ENCODE measurements at places on chromosomes 12 and 14. TPM values are rescaled to one million over a fixed set of nuclear protein-coding genes. Genes with fewer than 3 reads are reported as not detected.

The HOXC12 gene
- total RNA-seq: not detected

The PUS1 gene
- 21.4 TPM for total RNA-seq

The LMNTD1 gene
- not detected for total RNA-seq

The STON2 gene
- 58.0 TPM for total RNA-seq

The PLA2G1B gene
- total RNA-seq: not detected

The MIPOL1 gene
- total RNA-seq: 5.2 TPM

The FAM90A1 gene
- total RNA-seq: not detected

The ADGRD1 gene
- total RNA-seq: 7.9 TPM

The FOXG1 gene
- total RNA-seq: not detected

The DHRS2 gene
- total RNA-seq: not detected

The TRPV4 gene
- not detected for total RNA-seq

The AKAP3 gene
- total RNA-seq: 2.9 TPM

GRCh38 chr12:93608313-93608712, 35.8 kb downstream of the SOCS2 start:
- DNase-seq: no peak

- DNase-seq: no peak
These were observed 77.8 kb downstream of the DDX51 start for GRCh38 chr12:132066345-132066685.

DNA sequence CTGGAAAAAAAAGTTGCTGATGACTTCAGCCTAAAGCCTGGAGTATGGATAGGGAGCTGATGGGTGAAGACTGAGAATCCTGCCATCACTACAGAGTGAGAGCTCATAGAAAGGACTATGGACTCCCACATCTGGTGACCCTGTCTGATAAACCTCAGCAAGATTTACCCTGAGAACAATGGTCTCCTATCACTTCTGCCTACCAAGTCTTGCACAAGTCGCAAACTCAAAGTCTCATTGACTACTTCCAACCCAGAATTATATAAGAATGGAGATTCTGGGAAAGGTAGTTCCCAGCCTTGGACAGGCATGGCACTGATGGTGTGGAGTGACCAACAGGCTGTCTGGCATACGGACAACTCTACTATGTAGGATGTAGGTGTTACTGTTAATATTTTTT, 9.7 kb upstream of the MDM1 start:
- DNase-seq: no peak

DNA sequence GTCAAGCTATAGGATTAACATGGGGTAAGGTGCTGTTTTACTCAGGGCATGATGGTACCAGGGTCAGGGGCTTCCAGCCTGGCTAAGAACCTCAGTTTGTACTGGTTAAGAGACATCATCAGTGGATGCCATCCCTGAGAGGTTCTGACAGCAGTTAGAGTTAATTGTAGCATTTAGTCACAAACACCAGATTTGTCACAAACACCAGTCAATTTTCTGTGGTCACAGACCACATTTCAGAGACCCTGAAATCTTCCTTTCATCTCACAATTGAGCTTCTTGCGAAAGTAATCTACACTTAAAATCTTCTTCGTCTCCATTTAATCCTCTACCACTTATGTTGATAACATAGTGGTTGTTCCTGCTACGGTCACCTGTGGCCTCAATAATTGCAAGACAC, 143.0 kb upstream of the EGLN3 start:
- DNase-seq: no peak

- no peak for DNase-seq
These were observed 13.8 kb downstream of the VASH1 start for GRCh38 chr14:76774821-76775694.

DNA sequence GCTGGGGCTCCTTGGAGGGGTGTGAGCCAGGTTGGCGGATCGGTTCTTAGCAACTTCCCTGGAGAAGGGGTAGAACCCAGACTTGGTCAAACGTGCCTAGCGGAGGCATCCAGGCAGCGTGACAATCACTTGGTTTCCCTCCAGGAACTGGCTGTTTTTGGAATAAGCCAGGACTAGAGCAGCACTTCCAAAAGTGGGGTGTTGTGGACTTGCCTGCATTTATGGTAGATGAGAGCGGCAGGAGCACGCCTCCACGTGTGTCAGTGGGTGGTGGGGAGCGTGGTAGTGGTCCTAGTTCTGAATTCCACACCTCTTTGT, 2.8 kb downstream of the PRMT8 start:
- DNase-seq: no peak

- no peak for DNase-seq
These were observed 56.5 kb downstream of the KCNMB4 start for GRCh38 chr12:70422631-70423030.

DNA sequence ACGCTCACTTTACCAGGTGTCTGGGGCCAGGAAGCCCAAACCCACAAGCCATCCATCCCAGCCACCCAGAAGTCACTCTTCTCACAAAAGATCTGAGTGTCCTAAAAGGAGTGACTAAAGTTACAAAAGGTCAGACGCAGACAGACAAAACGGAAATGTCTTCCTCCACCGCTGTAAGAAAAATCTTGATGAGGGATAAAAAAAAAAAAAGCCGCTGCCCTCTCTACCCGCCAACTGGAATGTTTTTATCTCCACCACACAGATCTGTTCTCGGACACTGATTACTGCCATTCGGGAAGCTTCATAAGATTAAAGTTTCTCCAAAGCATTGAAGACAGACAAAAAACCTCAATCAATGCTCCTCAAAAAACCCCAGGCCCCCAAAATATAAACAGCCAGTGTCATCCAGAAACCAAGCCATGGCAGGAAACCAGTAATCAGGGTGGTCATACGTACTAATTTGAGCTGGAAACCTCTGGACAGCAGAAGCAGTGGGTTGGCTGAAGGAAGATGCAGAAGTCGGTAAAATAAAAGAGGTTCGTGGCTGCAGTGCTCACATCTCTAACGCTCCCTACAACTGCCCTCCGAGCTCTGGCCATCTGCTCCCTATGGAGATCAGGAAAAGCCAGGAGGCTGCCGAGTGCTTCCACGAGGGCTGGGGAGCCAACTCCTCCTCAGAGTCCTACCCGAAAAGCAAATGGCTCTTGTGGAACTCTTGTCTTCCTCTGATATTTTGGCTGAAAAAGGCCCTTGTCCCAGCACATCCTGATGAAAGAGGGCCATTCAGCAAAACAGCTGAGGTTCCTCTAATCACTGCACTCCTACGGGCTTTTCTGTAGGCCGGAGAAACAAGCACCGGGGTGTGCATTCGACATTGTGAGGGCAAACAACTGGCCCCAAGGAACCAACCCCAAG, 30.3 kb downstream of the SSH1 start:
- no peak for DNase-seq

DNA sequence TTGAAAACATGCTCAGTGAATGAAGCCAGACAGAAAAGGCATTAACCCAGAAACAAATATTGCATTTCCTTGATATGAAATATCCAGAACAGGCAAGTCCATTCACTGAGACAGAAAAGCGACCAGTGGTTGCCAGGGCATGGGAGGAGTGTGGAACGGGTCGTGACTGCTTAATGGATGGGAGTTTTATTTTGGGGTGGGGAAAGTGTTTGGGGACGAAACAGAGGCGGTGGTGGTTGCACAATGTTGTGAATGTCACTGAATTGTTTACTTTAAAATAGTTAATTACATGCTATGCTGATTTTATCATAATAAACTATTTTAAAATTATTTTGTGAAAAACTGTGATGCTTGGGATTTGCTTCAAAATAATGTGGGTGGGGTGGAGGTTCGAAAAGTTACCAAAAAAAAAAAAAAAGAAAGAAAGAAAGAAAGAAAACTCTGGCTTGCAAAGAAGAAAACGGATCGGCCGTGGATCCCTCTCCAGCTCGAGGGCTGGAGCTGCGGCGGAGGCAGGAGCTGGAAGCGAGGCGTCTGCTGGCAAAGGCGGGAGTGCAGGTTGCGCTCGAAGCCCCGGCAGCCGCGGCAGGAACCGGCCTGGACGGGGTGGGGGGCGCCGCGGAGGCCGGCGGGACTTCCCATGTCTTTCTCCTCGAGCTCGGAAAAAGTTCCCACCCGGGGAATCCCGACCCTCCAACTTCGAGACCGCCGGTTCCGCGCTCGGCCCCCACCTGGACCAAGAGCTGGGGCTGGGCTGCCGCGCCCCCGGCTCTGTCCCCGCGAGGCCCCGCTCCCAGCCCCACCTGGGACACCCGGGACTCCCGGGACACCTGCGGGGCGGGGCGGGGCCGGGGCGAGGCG, 524 bp upstream of the P2RX2 start:
- peak; percentile 27 for DNase-seq

DNA sequence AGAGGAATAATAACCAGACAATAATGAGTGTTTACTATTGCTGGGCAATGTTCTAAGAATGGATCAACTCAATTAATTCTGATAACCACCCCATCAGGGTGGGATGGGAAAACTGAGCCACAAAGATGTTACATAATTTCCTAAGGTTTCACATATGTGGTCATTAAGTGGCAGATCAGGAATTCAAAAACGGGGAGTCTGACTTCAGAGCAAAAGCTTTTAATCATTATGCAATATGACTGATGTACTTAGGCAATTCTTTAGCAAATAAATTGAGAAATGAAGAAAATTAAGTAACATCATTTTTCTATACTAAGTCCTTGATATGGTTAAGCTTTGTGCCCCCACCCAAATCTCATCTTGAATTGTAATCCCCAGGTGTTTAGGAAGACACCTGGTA, 53.4 kb downstream of the PLCZ1 start:
- no peak for DNase-seq

DNA sequence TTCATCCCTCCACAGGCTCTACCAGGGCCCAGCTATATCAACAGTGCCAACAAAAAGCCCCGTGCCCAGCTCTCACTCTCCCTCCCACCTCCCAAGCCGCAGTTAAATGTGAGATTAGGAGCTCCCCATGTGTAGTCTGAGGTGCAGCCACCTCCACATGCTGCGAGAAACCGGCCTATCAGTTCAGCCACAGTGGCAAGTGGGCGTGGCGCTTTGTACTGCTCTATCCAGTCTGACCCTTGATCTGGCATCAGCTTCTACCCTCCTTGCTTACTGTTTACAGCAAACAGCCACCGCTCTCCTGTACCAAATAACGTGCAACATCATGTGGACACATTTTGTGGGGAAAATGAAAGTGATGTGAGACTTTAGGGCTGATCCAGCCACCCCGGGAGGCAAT, 1.7 kb downstream of the PLEK2 start:
- DNase-seq: no peak

DNA sequence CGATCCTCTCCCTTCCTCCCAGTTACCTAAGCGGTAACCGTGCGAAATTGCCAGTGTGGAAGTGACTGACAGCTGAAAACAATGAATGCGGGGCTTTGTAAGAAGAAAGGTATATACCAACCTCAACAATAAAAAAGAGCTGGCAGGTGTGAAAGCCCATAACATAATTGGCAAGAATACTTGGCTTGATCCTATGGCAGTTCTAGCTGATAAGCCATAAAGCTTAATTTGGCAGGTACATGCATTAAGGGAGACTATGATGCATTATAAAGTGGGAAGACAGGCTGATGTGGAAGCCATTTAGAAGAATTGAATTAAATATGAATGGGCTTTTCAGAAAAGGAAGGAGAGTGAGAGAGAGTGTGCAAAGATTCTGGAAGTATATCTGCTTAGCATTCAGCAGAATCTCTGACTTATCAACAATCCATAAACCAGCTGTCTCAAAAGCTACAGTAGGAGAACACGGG, 71.3 kb downstream of the CRACR2A start:
- no peak for DNase-seq

DNA sequence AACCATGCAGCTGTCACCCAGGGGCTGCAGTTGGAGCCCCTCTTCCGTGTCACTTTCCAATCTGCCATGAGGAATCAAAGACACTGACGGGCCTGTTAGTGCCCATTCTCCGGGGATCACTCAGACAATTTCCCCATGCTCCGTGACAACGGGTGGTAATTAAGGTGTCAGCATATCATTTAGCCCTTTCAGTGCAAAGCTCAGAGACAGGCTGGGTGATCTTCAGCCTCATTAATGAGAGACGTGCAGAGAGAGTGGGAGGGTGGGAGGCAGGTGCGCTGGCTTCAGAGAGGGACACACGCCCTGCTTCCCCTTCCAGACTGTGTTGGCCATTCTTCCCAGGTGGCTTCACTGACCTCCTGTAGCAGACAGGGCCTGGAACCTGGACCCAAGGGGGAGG, 58.7 kb downstream of the MVK start:
- DNase-seq: no peak

DNA sequence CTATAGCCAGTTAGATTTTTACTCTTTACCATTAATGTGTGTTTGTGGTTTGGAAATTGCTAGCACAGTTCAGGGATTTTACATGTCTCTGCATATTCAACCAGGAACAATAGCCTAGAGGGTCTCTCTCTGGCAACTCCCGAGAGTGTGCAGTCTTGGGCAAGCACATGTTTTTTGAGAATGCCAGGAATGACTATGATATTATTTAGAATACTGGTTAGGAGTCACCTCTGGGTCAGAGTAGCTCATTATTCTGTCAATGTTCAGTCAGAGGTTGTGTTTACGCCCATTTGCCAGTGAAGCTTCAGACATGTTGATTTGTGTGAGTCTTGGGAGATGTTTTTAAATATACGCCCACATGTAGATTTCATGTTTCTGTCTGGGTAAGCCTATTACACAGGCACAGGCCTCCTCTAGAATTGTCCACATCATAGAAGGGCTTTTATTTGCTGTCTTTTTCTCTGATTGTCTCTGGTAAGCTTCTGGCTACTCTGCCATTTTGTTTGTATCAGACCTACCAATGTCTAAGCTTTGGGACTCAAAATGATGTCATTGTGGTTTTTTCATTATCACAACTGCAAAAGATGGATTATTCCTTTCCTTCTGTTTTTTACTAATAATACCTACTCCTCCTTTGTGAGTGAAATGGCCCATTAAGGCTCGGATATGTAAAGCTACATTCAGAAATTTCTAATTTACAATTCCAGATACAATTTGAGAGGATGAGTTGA, 203.1 kb upstream of the PPFIA2 start:
- DNase-seq: no peak

DNA sequence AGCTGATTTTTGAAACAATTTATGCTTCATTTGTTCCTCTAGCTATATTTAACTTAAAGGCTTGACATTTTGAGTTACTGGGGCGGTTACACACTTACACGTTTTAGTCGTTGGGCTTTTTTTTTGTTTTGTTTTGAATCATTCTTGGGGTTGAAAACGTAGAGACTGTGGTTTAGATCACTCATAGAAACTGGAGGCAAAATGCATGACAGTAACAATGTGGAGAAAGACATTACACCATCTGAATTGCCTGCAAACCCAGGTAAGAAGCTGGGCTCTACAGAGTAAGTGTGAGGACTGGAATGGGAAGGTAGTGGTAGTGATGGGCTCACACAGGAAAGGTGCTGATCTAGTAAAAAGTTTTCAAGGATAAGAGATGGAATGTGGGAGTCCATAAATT, at the start of gene CLEC2D:
Gene CLEC2D (plus strand): TSS at position 180 of the 400 bp plus-strand sequence. CDS start 22 bp downstream, at position 202.
- DNase-seq: no peak

- no peak for DNase-seq
These were observed 24.8 kb upstream of the VASH1 start for GRCh38 chr14:76736514-76736913.
